Activated CD4-positive, alpha-beta T cell treated with anti-CD3 and anti-CD28 coated beads, Interleukin-2, amount 10 ng/mL, durations not matched to agents 7 days and 5 days (primary cell): ENCODE measurements at places on chromosomes 11 and 22. TPM values are rescaled to one million over a fixed set of nuclear protein-coding genes. Genes with fewer than 3 reads are reported as not detected.

DNA sequence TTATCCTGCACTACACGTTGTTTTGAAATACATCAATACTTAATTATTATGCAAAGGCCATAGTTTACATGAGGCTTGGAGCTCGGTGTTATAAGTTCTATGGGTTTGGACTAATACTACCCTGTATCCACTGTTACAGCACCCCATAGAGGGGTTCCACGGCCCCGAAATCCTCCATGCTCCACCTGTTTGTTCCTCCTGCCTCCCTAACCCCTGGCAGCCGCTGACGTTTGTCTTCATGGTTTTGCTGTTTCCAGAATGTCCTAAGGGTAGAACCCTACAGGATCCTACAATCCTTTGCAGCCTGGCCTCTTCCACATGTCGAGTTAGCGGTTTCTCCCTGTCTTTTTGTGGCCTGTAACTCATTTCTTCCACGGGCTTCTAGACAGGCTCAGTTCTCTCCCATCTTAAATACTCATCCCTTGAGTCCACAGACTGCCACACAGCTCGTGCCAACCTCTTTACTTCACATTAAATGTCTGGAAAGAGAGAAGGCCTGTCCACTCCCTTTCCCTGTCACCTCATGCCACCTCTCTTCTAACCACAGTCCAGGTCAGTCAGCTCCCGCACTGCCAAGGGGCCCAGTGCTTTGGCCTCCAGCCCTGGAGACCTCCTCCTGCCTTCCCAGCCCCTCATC is 42.4 kb upstream of the TH start:
- no peak for DNase-seq

SLC43A3 gene
- 104 TPM for total RNA-seq

GRCh38 chr11:1160231-1161101 is 2.7 kb downstream of the MUC5AC start:
- DNase-seq, result no peak

OR2D2 gene
- total RNA-seq, result not detected

VPREB1 gene
- not detected for total RNA-seq

ART5 gene
- total RNA-seq, result not detected

DTX4 gene
- total RNA-seq, result 0.69 TPM

ZPR1 gene
- total RNA-seq, result 55.9 TPM

DNA sequence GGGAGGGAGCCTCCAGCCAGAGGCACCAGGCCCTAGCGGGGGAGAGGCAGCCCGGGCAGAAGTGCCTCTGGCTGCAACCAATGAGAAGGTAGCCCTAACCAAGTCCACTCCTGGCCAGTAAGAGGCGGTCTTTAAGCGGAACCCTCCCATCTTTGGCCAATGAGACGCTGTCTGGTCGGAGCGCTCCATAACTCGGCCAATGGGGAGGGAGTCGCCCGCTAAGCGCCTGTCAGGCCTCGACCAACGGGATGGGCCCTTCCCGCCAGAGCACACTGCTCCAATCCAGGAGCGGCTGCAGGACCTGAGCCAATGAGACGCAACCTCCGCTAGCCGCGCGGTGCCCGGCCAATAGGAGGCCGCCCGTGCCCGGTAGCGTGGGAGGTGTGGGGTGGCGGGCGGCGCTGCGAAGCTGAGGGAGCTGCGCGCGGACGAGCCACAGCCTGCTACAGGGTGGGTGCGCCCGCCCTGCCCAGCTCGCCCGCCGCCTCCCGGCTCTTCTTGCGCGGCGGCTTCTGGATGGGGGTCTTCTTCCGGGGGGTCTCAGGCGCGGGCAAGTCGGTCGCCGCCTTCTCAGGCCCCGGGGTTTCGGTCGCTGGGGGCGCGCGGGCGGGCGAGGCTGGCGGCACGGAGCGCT is 12.6 kb downstream of the SCARF2 start:
- DNase-seq, result no peak

- DNase-seq, result no peak
Measured at GRCh38 chr11:9527481-9528135, 45.9 kb upstream of the WEE1 start.

GALNT18 gene
- total RNA-seq, result 0.69 TPM

ENTHD1 gene
- 0.07 TPM for total RNA-seq

NXPE1 gene
- total RNA-seq, result not detected

- DNase-seq, result no peak
Measured at GRCh38 chr11:15968461-15969130, 387.8 kb downstream of the SOX6 start.

WBP2NL gene
- total RNA-seq, result 1.5 TPM

NTM gene
- total RNA-seq, result not detected

AQP11 gene
- total RNA-seq, result not detected

CABP7 gene
- not detected for total RNA-seq

DNA sequence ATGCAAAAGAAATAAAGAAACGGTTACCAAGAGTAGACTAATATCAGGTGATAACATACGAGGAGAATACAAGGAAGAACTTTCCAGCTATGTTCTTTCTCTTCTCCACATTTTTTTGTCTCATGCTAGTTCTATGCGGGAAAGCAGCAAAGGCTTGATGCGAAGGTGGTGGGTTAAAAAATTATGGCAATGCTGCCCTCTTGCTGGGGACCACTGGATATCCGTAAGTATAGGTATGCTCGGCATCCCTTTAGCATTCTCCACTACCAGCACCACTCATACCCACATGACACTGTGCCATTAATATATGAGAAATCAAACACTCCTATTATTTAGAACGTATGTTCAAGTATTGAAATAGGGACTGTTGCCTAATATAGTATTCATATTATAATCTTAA is 776.4 kb downstream of the LRRC4C start:
- DNase-seq, result no peak

- DNase-seq, result no peak
Measured at GRCh38 chr22:48713272-48714205, 1114.1 kb downstream of the BRD1 start.

- no peak for DNase-seq
Measured at GRCh38 chr11:72626414-72626936, 47.7 kb downstream of the PDE2A start.

- no peak for DNase-seq
Measured at GRCh38 chr11:90187839-90188238, 35.0 kb downstream of the CHORDC1 start.

DNA sequence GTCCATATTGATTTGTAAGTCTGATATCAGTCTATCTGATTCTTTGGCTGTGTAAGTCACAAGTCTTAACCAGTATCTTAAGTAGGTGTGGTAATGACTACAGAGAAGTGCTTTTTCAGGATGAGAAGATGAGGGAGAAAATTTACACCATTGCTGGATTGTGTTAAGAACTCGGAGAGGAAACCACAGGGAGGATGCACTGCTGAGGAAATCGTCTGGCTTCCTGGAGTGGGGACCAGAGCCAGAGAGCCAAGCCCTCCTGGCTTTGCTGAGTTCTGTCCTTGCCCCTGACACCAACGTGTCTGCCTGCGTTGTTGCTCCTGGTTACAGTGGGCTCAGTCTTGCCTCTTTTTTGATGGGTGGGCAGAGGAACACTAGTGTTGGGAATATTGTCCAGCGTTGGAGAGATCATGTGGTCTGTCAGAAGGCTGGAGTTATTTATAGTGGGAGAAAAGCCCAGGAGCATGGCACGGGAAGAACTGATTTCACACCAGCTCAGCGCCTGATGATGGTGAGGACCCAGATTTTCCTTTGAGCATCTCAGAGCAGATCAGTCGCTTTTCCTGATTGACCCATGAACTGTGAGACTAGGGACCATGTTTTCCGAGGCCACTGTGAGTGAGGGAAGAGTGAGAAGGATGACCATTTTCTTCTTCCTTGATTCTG is 29.6 kb downstream of the MARK2 start:
- DNase-seq, result no peak

- no peak for DNase-seq
Measured at GRCh38 chr22:36613958-36614357, 85.0 kb upstream of the EIF3D start.
